GM23338 (cell line): ENCODE measurements at places on chromosomes 11 and 22.

- DNase-seq: no peak
These were observed 265.8 kb downstream of the GRM5 start for GRCh38 chr11:88799771-88800500.

DNA sequence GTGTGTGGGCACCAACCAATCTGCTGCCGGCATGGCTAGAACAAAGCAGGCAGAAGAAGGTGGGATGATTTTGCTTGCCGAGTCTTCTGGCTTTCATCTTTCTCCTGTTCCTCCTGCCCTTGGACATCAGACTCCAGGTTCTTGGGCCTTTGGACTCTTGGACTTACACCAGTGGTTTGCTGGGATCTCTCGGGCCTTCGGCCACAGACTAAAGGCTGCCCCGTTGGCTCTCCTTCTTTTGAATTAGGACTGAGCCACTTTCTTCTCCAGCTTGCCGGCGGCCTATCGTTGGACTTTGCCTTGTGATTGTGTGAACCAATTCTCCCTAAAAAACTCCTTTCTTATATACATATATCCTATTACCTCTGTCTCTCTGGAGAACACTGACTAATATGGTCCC is 128.1 kb upstream of the TEAD1 start:
- no peak for DNase-seq

- DNase-seq: no peak
These were observed 68.4 kb upstream of the CLNS1A start for GRCh38 chr11:77705876-77706579.

DNA sequence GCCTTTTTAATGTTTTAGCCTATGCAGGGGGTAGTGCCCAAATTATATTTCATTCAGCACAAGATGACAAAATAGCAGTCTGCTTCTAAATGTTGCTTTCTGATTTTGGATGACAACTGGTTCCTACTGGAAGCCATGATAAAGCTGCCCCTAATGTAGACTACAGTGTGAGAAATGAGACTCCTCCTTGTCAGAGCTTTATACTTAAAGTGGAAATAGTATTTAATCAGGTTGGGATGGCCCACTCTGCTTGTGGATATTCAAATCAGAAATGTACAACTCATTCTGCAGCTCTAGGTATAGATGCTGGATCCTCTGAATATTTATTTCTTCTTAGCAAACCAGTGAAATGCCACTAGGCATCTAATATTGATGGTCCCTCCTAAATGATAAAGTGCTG is 171.3 kb downstream of the SOX6 start:
- no peak for DNase-seq

DNA sequence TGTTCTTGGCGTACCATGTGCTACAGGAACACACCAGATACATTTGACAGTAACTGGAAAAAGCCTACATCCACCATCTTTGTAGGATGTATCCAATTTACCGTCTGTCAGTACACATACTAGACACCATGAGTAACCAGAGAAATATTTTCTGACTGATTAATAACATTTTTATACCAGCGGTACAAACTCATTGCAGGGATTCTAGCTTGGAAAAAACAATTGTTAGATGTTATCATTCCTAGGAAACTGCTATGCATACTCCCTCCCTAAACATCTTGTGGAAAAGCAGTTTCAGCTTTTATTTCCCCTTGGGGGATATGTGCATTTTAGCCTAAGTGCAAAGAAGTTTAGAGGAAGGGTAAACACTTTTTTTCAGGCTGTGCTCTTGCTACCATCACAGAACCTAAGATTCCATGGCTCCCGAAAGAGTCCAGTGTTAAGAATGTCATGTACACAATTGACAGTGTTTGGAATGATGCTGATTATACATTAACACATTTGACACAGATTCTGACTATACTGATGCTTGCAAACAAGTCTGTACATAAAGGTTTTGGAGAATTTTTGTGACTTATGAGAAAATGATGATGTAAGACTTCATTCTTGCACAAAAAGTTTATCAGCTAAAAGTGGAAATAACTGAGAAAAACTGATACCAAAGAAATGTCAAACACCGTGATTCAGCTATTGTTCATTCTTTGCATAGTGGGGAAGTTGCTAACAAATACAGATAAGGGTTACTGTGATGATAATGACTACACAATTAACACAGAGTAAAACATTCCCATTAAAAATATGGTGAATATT is 23.7 kb downstream of the NCF4 start:
- DNase-seq: no peak
